ENCODE measurements at places on chromosomes 3 and 15.

DNA sequence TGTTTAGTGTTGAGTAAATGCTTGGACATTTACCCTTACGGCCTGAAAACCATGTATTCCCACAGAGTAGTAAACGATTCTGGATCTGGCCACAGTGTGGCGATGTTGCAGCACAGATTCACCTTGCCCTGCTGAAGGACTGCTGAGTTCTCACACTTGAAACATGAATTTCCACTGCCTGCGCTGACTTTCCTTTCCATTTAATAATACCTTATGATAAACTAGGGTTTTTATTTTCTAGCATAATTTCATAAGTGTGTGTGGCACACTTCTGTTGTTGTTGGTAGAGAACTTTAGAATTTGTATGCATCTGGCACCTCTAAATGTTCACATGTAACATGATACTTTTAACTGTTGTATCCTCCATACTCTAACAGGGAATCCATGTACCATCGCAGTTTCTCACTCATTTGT, 53.9 kb downstream of the C3orf38 start:
- H3K27me3 ChIP-seq = no peaks in the 10 kb centered on the region
- H3K4me1 ChIP-seq = no peaks in the 10 kb centered on the region
- peak; percentile 84 for DNase-seq
- no peak overlapping the region for H3K27ac ChIP-seq

DNA sequence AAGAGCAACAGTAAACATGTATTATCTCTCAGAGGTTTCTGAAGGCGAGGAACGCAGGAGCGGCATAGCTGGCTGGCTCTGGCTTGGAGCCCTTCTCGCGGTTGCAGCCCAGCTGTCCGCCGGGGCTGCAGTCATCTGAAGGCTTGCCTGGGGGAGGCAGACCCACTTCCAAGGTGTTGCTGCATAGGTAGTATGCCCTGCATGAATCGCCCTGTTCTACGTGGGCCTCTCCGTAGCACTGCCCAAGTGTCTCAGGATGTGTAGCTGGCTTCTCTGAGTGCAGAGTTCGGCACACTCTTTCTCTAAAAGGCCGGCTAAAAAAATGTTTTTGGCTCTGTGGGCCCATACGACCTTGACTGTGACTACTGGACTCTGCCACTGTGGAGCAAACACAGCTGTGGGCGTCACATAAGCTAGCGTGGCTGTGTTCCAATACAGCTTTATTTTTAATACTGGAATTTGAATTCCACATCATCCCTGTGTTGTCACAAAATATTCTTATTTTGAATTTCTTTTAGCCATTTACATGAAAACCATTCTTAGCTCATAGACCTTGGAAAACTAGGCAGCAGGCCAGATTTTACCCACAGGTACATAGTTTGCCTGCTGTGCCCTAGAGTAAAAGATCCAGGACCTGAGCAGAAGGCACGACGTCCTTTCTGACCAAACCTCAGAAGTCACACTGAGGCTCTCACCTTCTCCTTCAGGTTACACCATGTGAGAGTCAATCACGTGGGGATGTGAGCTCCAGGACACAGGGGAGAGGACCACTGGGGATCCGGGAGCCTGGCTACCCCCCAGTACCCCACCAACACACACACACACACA, 55.9 kb downstream of the PGPEP1L start:
- H3K27ac ChIP-seq = no peak overlapping the region
- peaks cover 22% of the 10 kb centered on the region for H3K4me1 ChIP-seq
- DNase-seq = peak; percentile 9

GRCh38 chr3:28012830-28013229, 228.6 kb upstream of the CMC1 start:
- H3K27me3 ChIP-seq = no peaks in the 10 kb centered on the region
- H3K36me3 ChIP-seq = no peaks in the 10 kb centered on the region
- no peaks in the 10 kb centered on the region for H3K4me1 ChIP-seq
- no peak overlapping the region for H3K4me3 ChIP-seq
- no peak for DNase-seq

- no peaks in the 10 kb centered on the region for H3K27me3 ChIP-seq
- H3K4me3 ChIP-seq = no peak overlapping the region
- peak overlapping the region; percentile 89 for H3K27ac ChIP-seq
- no peaks in the 10 kb centered on the region for H3K36me3 ChIP-seq
- H3K4me1 ChIP-seq = peaks cover 41% of the 10 kb centered on the region
Measured at GRCh38 chr15:40338921-40339620, 1.7 kb downstream of the CCDC9B start.

- H3K27ac ChIP-seq = no peak within 1 kb of the TSS
- no peak within 1 kb of the TSS for H3K4me3 ChIP-seq
- peaks cover 8% of the 10 kb centered on the region for H3K27me3 ChIP-seq
- no peak for DNase-seq
- H3K4me1 ChIP-seq = no peaks in the 10 kb centered on the region
- H3K36me3 ChIP-seq = no peaks in the 10 kb centered on the region
Measured at GRCh38 chr15:101489599-101490407, at the start of gene PCSK6. TSS of gene PCSK6 (minus strand) at chr15:101489707. CDS start at chr15:101489670, 37 bp downstream.

DNA sequence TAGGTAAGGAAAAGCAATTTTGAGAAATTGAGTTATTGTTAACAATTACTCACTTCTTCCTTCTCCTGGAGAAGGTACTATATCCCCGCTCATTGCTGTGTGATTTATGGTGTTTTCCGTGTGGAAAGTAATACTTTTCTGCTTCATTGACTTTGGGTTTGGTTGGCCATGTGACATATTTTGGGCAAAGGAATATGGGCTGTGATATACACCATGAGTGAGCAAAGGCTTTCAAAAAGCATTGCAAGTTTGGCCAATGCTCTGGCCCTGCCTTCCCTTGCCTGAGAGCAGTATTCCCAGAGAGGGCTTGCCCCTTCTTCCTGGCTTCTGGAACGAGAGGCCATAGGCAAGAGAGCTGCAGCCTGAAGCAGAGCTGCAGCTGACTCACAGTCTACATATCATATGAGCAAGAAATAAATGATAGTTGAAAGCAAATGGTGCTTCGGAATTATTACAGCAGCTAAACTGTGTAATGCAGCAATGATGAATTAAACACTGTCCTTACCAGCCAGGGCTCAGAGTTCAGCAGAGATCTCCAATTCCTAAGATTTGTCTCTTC, 216.8 kb upstream of the CD96 start:
- no peaks in the 10 kb centered on the region for H3K36me3 ChIP-seq
- no peaks in the 10 kb centered on the region for H3K4me1 ChIP-seq
- H3K4me3 ChIP-seq = no peak overlapping the region
- no peak for DNase-seq
- H3K27me3 ChIP-seq = no peaks in the 10 kb centered on the region
- no peak overlapping the region for H3K27ac ChIP-seq

- no peak overlapping the region for H3K27ac ChIP-seq
- no peak overlapping the region for H3K4me3 ChIP-seq
- no peaks in the 10 kb centered on the region for H3K4me1 ChIP-seq
- no peak for DNase-seq
- no peaks in the 10 kb centered on the region for H3K27me3 ChIP-seq
- no peaks in the 10 kb centered on the region for H3K36me3 ChIP-seq
Measured at GRCh38 chr3:85790445-85791030, 831.7 kb downstream of the CADM2 start.

DNA sequence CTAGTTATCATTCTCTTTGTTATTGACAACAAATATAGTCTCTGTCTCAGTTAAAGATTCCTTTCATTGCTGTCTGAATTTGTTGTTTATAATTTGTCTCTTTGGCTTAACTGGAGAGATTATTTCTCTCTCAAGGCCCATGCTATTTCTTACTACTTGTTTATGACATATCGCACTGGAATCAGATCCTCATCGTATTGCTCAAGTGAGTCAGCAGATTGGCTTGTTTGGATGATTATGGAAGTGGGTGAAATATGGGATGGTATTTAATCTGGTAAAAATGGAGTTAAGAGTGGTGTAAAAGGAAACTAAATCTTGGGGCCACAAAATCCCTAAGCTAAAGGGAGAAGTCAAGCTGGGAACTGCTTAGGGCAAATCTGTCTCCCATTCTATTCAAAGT, 613.1 kb downstream of the SI start:
- DNase-seq = no peak
- H3K4me1 ChIP-seq = no peaks in the 10 kb centered on the region

- no peak overlapping the region for H3K27ac ChIP-seq
- no peaks in the 10 kb centered on the region for H3K27me3 ChIP-seq
- DNase-seq = no peak
- no peaks in the 10 kb centered on the region for H3K4me1 ChIP-seq
- H3K4me3 ChIP-seq = no peak overlapping the region
- H3K36me3 ChIP-seq = no peaks in the 10 kb centered on the region
Measured at GRCh38 chr3:171261487-171261886, 198.7 kb downstream of the TNIK start.

DNA sequence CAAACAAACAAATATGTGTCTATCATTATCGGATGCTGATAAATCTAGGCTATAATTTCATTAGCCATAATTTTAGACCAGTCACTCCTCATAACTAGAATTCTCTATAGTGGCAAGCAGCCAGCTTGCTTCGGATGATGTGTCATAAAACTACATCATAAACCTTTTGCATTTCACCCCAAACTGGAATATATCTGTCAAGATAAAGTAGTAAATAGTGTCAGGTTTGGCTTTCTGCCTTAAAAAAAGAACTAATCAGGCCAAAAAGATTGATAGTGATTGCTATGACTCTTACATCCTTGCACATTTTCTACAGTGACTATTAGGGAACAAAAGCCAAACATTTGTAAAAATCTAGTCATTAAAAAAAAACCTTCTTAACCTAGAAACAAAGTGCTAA, 51.0 kb downstream of the DPPA2 start:
- H3K27me3 ChIP-seq = no peaks in the 10 kb centered on the region
- no peaks in the 10 kb centered on the region for H3K4me1 ChIP-seq
- DNase-seq = peak; percentile 61
- no peak overlapping the region for H3K4me3 ChIP-seq
- H3K36me3 ChIP-seq = no peaks in the 10 kb centered on the region
- H3K27ac ChIP-seq = no peak overlapping the region

GRCh38 chr3:45008117-45008516, 18.0 kb upstream of the CLEC3B start:
- DNase-seq = no peak
- H3K4me3 ChIP-seq = no peak overlapping the region
- H3K36me3 ChIP-seq = peaks cover 17% of the 10 kb centered on the region
- H3K4me1 ChIP-seq = peaks cover 4% of the 10 kb centered on the region
- no peak overlapping the region for H3K27ac ChIP-seq

DNA sequence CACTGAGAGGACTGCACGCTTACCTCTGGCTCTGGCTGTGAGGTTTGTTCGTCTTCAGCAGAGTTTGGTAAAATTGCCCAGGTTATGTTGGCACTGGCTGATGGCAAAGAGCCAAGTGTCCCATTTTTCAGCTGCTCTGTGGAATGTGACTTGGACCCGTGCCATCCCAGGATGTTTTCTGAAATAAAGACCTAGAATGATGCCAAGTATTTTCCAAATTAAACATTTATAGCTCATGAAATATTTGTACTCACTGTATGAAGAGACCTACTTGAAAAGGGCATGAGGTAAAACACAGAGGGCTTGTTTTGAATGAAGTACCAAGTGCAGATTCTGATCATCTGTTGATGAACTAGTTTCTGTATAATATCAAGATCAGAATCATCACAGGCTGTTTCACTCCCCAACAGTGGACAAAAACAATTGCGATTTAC, 200.5 kb downstream of the STT3B start:
- no peak overlapping the region for H3K27ac ChIP-seq
- no peak for DNase-seq
- H3K36me3 ChIP-seq = no peaks in the 10 kb centered on the region
- H3K4me1 ChIP-seq = peaks cover 9% of the 10 kb centered on the region
- H3K4me3 ChIP-seq = no peak overlapping the region
- H3K27me3 ChIP-seq = no peaks in the 10 kb centered on the region

GRCh38 chr3:72080095-72080494, 295.1 kb upstream of the PROK2 start:
- no peaks in the 10 kb centered on the region for H3K4me1 ChIP-seq
- H3K27ac ChIP-seq = no peak overlapping the region
- no peak for DNase-seq
- H3K4me3 ChIP-seq = no peak overlapping the region

DNA sequence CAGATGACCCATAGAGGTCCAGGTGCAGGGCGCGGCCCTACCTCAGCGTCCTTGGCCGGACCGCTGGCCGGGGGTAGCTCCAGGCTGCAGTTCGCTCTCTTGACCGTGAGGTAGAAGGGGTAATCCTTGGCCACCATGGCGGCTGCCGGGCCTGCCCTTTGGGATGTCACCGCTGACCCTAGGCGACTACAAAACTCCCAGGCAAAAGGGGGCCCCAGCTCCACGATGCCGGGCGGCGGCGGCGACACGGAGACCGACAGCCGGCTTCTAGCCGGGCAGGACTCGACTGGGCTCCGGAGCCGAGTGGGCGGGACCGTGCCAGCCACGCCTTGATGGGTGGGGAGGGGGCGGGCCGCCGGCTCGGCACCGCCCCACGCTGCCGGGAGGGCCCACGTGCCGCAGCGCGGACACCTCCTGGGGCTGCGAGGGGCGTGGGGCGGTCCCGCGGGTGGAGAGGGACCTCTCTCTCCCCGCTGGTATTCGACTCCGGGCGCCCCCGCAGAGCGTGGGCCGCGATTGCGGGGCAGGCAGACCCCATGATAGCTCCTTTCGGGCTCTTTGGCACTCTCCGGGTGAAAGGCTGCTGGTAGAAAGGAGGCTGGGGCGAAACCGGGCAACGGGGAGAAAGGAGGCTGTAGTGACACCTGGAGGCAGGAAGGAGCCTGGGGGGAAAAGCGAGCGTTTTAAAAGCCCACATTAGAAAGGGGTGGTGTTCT, at the start of gene ARHGEF3:
TSS of gene ARHGEF3 (minus strand) at position 288 of the 716 bp plus-strand sequence. CDS start at position 137, 151 bp downstream.
- H3K27ac ChIP-seq = peak within 1 kb of the TSS; percentile 68
- no peaks in the 10 kb centered on the region for H3K27me3 ChIP-seq
- DNase-seq = peak; percentile 95
- no peaks in the 10 kb centered on the region for H3K36me3 ChIP-seq
- peak within 1 kb of the TSS; percentile 99 for H3K4me3 ChIP-seq
- no peaks in the 10 kb centered on the region for H3K4me1 ChIP-seq

DNA sequence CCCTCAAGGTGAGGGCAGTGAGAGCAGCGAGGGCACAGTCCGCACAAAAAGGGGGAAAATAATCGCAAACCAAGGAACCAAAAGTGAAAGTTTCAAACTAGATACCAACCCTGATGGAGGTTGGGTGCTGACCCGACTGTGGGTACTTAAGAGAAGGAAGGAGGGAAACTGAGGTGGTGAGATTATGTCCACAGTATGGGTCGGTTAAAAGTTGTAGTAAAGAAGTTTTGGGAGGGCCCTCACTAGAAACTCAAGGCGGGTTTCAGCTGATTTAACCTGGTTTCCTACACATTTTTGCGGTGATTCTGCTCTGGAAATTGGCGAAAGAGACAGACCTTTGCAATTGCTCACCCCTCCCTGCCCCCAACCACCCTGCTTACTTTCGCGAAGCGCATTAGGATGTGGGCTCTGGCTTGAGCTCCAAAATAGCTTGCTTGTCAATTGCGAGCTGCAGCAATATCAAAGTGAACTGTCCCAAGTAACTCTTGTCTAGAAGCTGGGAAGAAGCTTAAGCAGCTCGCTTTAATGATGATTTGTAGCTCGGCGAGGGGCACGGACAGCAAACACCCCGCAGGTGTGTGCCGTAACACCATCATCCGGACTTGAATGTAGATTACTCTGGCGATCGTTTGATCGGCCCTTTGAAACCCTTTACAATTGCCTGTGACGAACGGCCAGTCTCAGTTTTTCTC, 15.8 kb downstream of the SOX2 start:
- H3K36me3 ChIP-seq = no peaks in the 10 kb centered on the region
- no peak overlapping the region for H3K27ac ChIP-seq
- H3K4me1 ChIP-seq = no peaks in the 10 kb centered on the region
- H3K4me3 ChIP-seq = peak overlapping the region; percentile 6
